ENCODE measurements at places on chromosomes 16 and 17.
A peak's percentile ranks its signal among the peaks of the same experiment; 100 is the strongest.

DNA sequence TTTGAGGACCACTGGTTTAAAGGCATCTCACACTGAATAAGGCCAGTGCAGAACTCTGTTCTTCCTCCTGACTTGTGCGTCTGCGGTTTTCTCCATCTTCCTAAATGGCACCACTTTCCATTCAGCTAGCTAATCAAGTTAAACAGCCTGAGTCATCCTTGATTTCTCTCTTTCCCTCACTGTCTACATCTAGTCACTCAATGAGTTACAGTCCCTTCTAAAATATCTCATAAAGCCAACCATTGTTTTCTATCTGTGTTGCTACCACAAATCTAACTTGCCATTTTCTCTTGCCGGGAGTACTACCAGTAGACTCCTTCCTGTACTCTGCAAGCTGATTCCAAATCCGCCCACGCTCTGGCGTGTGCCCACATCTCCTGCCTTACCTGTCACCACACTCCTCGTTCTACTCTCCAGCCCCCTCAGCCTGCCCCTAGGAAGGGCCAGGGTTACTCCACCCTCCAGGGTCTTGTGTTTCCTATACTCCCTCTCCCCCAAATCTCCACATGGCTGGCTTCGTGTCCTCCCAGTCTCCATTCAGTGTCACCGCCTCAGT, 324.5 kb downstream of the SNX29 start:
- no peak for DNase-seq

DNA sequence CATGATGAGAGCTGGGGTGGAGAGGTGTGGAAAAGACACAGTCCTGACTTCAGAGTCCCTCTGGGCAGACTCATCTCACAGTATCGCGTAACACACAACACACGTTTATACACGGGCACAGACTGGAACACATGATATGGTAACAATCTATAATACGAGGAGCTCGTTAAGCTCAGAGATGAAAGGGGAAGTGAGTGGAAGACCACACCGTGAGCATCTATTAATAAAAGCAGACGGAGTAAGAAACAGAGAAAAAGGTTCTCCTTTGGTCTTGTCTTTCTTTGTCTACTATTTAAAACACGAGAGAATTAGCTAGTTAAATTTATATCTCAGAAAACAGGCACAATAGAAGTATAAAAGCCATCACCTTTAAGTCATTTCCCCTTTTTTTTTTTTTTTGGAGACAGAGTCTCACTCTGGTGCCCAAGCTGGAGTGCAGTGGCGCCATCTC, 13.5 kb downstream of the ANKRD11 start:
- no peak for DNase-seq

DNA sequence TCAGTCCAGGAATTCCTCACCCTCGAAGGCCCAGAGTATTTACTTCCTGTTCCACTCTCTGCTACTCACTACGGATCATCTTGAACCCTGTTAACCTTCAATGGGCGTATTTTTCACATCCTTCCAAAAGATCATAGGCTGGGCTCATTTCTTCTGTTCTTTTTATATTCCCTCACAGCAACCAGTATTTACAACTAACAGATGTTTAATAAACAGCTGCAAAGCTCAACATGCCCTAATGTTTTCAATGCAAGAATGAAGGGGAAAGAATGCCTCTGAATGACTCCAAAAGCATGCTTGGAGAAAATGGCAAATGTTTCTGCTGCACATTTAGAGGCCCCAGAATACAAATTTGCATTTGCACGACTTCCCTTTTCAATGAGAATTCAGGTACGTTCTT, 174.9 kb downstream of the ZFHX3 start:
- no peak for DNase-seq

DNA sequence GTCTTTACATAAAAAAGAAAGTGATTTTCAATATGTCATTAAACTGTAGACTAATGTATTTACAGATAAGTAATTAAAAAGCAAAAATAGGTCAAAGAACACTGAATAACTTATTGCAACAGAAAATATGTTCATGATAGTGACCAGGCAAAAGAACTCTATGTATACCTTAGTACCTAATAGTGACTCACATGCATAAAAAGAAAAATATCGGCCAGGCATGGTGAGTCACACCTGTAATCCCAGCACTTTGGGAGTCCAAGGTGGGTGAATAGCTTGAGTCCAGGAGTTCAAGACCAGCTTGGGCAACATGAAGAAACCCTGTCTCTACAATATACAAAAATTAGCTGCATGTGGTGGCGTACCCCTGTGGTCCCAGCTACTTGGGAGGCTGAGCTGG, 33.0 kb upstream of the TOM1L1 start:
- DNase-seq: no peak

GRCh38 chr16:49419006-49419405, 45.4 kb downstream of the C16orf78 start:
- DNase-seq: no peak

DNA sequence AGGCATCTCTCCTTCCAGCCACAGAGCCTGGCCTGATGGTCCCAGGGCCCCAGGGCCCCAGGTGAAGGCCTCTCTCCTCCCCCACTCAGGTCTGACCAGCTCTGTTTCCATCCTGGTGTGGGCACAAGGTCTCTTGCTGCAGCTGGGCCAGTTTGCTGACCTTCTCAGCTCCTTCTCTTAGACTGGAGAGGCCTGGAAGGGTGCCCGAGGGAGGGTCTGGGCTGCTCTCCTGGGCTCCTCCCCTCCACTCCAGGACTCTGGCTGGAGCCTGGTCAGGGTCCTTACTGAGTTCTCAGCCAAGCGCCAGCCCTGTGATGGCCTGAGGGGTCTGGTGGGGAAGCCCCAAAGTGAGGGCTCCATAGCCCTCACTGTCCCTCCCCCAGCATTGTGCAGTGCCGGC, 12.4 kb downstream of the SOCS3 start:
- no peak for DNase-seq

GRCh38 chr17:50813583-50813982, 21.8 kb upstream of the WFIKKN2 start:
- DNase-seq: no peak

- DNase-seq: no peak
Observed at GRCh38 chr16:49431040-49431439, 57.4 kb downstream of the C16orf78 start.

- no peak for DNase-seq
Observed at GRCh38 chr16:23712976-23713375, at the start of gene ERN2. Gene ERN2, minus strand, starts transcription at chr16:23713222. Its CDS starts 35 bp downstream, at chr16:23713187.

- DNase-seq: no peak
Observed at GRCh38 chr17:12940699-12941098, 77.1 kb downstream of the ELAC2 start.

DNA sequence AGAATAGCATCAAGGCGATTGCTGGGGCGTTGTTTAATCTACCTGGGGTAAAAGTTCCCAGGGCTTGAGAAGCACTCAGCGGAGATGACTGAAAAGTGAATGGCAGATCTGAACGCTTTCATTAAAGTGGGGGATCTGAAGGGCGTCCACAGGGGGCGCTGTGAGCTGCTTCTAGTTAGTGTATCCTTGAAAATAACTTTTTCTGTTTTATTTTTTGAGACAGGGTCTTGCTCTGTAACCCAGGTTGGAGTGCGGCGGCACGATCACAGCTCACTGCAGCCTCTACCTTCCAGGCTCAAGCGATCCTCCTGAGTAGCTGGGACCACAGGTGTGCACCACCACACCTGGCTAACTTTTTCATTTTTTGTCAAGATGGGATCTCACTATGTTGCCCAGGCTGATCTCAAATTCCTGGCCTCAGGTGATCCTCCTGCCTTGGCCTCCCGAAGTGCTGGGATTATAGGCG, 360.4 kb downstream of the SEC14L1 start:
- peak; percentile 39 for DNase-seq

DNA sequence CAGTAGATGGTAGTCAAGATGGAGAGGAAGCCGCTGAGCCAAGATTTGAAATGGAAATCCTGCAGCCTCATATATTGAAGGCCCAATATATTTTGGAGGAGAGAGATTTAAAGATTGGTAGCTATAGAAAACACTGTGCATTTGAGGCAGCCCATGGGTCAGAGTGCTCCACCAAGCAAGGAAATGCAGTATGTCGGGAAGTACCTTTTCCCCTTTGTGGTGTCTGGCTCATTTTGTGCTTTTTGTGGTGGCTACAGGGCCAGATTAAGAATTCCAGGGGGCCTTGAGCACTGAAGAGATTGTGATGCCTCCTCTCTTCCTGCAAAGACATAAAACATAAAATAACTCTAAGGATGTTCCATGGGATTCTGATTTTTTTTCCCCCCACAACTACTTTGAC, 39.6 kb downstream of the CDRT15 start:
- DNase-seq: no peak

DNA sequence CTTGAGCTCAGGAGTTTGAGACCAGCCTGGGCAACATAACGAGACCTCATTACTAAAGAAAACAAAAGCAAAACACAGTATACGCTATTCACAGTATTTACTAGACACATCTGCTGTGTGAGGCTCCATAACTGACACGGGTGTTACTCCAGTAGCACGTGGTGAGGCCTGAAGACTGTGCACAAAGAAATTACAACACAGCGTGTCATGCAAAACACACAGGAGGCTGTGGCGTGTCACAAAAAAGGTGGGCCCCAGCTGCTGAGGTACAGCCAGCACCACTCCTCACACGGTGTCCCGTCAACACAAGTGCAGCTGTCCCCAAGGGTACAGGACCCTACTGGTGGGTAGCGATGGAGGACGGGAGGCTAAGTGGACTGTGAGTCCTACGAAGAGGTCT, 2.7 kb downstream of the CYBC1 start:
- no peak for DNase-seq

- DNase-seq: no peak
Observed at GRCh38 chr17:38713456-38714075, 8.5 kb downstream of the MLLT6 start.

DNA sequence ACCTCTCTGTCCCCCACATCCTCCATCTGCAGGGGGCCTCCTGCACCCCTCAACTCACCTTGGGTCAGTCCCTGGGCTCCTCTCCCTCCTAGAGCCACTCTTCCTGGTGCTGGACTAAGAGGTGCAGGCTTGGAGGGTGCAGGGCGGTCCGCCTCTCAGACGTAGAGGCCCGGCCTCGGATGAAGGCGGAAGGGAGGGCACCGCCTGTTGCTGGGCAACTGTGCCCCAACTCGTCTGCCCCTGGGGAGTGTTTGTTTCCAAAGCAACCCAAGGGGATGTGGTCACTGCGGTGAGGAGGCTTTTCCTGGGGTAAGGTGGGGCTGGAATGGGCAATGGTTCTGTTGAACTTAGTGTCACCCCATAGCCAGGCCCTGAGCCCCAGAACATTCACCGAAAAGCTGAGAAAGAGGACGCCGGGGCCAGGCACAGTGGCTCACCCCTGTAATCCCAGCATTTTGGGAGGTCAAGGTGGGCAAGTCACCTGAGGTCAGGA, at the start of gene C16orf54:
C16orf54 (minus strand) TSS at position 138 of the 493 bp plus-strand sequence. CDS start 1,039 bp downstream, outside the sequence.
- peak; percentile 85 for DNase-seq

DNA sequence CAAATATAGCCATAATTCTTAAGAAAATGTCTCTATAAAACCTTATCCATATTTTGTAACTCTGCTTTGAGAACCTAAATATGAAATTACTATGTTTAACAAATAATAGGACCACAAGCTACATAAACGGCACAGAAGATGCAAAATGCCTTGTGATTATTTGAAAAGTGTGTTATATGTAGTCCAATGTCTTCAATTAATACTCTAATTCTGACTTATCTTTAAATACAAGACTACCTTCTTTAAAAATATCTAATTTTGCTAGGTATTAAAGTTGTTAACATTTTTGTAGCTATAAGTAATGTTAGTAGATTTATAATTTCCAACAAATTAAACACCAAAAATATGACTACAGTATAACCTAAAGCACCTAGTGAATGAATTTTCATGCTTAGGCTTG, 17.0 kb downstream of the PSMD12 start:
- DNase-seq: no peak

DNA sequence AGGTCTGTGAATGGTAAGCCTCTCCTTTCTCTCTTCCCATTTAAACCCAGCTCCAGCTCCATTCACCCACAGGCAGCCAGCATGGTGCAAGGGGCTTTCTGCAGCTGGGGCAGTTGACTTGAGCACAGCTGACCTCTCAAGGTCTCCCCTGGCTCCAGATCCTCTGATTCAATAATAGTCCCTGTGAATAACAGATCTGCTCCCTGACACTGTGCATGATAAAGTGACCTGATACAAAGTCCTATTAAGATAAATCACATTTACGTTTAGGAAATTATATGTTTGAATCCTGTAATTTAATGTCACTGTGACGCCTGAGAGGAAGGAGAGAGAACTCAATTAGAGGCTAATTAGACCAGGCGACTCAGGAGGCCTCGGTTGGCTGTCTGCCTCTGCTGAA, 540.4 kb upstream of the CDH11 start:
- no peak for DNase-seq

DNA sequence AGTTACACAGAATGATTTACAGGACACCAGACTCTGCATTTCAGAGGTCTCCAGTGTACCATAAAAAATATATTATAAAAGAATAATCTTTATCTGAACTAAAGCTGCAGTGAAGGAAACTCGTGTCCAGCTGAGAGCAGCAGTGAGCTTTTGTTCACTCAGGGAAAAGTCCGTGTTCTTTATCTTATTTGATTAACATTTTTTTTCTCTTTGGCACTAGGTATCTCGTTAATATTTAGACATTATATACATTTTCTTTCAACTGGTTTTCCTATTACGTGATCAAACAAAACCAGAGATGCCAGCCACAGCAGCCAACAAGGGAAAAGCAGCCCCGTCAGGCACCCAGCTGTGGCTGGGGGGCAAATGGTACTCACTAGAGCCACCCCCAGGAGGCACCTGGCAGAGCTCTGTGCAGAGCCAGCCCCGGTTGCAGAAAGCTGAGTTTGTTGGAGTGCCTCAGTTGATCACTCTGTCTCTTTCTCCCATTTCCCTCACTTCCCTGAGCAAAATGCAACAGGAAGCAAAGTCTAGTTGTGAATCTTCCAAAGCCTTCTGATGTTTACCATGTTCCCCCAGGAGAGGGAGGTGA, 1.1 kb upstream of the HS3ST4 start:
- no peak for DNase-seq

GRCh38 chr16:54286366-54287130, at the start of gene IRX3:
Gene IRX3, minus strand, starts transcription at chr16:54286787. Its CDS starts 737 bp downstream, at chr16:54286050.
- DNase-seq: no peak
